Activated naive CD4-positive, alpha-beta T cell (primary cell): ENCODE measurements at places on chromosomes 2 and 18.
A peak's percentile ranks its signal among the peaks of the same experiment; 100 is the strongest.

- no peak for DNase-seq
These were observed 135.0 kb downstream of the LAMA3 start for GRCh38 chr18:23824240-23824639.

GRCh38 chr18:54867131-54867530 is 38.9 kb downstream of the RAB27B start:
- DNase-seq = no peak

DNA sequence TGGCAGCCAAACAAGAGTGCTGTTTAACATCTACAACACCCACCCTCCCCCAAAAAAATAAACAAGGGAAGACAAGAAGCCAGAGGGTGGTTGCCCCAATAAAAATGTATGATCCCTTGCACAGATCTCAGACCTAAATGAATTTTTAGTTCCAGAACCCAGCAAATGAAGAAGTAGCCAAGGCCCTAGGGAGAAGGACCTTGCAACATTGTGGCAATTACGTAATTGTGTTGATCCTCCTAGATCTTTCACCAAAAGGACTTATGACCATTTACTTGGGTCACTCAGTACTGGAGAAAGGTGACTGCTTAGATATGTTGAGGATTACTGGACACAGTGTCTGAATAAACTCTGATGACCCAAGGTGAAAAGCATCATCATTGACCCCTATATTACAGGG is 1393.8 kb downstream of the LRP1B start:
- DNase-seq = no peak

DNA sequence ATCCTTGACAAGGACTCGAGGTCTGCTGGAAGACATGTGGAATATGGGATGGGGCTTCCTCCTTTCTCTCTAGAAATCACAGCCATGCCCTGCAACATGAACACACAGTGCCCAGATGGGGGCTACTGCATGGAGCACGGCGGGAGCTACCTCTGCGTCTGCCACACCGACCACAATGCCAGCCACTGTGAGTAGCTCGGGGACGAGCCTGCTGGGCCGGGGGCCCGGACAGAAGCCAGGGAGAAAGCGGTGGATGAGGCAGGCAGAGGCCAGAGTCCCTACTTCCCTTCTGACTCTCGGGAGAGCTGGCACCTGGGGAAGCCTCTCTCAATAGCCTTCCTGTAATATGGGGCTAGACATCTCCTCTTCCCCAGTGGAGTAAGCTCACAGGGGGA is 50.5 kb downstream of the SNED1 start:
- DNase-seq = no peak

DNA sequence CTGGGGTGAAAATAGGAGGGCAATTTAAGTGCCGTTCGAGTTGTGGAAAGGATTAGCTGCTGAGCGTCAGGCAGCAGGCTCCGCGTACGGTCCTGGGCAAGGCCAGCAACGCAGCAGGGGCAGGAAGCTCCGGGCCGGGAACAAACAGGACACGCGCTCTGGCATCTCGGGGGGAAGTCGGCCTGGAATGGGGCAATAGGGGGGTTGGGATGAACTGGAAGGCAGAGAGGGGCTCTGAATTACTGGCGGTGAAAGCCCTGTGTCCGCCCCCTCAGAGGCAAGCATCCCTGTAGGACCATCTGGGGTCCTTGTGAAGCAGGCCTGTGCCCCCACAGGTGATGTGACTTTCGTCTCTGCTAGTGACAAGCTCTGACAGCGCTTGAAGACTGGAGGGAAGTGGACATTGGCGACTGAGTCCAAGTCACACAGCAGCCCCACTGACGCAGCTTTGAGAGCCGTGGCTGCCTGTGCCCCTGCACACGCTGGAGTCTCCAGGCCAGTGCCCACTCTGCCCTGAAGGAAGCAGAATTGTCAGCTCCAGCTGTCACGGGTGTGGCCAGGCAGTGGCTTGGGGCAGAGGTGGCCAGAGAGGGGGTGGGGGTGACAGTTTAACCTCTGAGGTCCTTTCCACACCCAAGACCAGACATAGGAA is 22.3 kb downstream of the GPR35 start:
- no peak for DNase-seq

GRCh38 chr18:23924813-23925212 is 89.7 kb upstream of the TTC39C start:
- DNase-seq = no peak

DNA sequence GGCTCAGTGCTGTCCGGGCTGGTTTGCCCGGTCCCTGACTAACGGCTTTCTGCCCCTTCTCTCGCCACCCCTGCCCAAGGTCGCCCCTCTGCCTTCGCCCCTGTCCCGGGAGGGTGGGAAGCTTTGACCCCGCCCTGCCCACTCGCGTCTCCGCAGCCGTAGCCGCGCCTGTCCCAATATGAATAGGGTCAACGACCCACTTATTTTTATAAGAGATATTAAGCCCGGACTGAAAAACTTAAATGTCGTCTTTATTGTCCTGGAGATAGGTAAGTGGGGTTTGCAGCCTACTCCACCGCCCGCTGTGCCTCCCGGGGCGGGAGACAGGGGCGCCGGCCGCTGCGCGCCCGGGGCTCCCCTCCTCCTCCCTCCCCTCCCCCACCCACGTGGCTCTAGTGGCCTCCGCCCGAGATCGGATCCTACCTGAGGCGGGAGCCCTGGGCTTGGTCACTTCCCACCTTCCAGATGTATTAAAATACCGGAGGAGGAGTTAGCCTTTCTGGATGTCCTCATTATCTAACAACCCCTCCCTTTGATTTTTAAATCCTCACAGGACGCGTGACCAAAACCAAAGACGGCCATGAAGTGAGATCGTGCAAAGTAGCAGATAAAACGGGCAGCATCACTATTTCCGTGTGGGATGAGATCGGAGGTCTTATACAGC is 633 bp downstream of the NABP1 start:
- DNase-seq = peak; percentile 29

- DNase-seq = no peak
These were observed 28.2 kb downstream of the CDKL4 start for GRCh38 chr2:39215545-39215944.

DNA sequence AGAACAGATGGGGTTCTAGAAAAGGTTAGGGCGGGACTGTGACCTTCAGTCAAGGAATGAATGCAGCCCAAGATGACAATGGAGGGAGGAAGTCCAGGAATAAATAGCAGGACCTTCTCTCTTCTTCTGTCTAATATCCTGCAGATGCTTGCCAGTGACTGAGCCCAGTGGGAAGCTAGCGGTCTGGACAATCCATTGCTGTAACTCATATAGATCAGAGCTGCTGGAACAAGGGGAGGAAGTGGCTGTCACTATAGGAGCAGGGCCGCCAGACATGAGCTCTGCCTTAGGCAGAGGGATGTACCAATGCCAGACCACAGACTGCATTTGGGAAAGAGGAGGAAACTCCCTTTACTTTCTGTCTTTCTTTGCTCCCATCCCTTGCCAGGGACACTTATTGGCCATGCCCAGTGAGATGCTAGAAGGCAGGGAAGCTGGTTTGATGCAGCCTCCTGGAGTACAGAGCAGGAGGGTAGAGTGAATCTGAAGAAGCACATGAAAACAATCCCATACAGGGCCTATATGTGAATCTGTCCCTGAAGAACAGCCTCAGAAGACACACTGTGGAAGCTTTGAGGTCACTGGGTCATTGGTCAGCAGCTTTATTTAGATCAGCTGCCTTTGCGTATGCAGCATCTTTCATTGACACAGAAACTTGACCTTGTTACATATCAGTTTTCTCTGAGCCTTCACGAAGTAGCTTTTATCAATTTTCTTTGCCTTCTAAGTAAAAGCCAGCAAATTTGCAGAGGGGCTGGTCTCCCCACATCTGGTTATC is 65.4 kb downstream of the CCDC85A start:
- no peak for DNase-seq

DNA sequence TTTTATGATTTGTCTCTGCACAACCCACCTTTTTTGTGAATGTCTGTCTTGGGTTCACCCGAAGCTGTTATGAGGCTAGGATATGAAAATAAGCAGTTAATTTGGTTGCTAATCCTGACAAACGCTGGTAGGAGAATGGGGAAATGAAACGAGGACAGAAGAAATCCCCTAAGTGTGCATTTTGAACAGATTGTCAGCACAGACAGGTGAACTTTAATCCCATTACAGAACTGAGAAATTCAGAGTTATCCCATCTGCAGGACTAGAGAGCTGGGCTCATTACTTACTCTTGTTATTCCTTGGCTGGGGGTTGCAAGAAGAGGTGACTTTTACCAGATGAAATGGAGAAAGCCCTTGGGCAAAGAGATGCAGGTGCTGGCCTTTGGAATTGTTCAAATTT is 123.3 kb upstream of the NYAP2 start:
- no peak for DNase-seq

DNA sequence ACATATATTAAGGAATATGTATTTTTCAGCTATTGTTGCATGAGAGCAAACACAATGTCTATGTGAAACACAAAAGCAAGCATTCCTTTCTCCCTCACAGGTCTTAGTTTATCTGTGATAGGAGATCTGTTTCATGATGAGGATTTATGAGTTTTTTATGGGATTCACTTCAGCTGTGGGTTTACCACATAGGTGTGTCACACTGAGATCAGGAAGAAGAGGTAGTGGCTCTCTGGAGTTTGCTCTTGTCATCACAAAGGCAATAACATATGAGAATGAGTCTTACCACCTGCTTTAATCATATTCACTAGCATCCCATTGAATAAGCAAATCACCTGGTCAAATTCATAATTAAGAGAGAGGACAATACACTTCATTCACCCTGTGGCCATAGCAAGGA is 960.3 kb upstream of the SLC39A10 start:
- no peak for DNase-seq

DNA sequence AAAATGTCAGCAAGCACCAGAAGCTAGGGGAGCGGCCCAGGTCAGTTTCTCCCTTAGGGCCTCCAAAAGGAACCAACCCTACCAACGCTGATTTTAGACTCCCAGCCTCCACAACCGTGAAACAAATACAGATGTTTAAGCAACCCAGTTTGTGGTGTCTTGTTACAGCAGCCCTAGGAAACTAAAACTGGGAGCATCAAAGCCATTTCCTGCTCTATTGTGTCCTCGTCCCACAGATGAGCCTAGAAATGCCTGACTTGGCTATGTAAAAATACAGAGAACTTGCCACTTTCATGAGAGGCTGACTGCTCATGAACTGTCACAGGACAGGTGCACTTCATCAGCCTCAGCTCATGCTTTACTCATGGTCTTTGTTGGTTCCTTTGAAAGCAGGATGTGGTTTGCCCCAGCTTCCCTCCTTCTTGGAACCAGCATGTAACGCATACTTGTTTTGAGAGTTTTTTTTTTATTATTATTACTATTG is 97.6 kb upstream of the SLC39A10 start:
- DNase-seq = no peak

GRCh38 chr18:35578481-35578880 is 3.1 kb upstream of the GALNT1 start:
- no peak for DNase-seq

- no peak for DNase-seq
These were observed 41.4 kb downstream of the PRKD3 start for GRCh38 chr2:37283207-37283606.

DNA sequence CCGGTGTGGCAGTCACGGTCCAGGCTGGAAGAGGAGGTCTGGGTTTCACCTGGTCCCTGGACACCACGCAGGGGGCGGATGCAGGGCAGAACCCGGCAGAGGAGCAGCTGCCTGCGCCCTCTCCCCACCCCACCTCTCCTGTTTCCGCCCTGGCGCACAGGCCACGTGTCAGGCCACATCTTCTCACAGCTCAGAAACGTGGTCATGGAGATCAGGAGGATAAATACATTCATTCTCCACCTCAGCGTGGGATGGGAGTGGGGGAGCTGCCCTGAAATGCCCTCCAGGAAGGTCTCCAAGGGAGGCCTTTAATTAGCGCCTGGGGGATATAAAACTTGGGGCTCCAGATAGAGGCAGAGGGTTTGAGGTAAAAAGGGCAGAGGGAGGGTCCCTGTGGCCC is 142.0 kb downstream of the KCTD1 start:
- DNase-seq = no peak

- DNase-seq = no peak
These were observed 182.5 kb downstream of the TMX3 start for GRCh38 chr18:68532328-68532885.

DNA sequence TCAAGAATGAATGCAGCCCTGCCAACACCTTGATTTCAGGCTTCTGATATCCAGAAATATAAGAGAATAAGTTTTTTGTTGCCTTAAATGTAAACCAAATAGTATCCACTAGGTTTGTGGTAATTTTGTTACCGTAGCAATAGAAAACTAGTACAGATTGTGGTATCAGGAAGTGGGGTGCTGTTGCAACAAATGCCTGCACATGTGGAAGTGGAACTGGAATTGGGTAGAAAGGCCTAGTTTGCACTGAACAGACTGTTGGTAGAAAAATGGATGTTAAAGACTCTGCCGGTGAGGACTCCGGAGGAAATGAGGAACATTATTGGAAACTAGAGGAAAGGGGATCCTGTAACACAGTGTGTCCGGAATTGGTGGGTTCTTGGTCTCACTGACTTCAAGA is 145.8 kb upstream of the MGAT5 start:
- no peak for DNase-seq

GRCh38 chr2:223772363-223772762 is 65.0 kb downstream of the AP1S3 start:
- DNase-seq = no peak

- DNase-seq = no peak
These were observed 18.0 kb downstream of the REL start for GRCh38 chr2:60899230-60899891.

- no peak for DNase-seq
These were observed 70.9 kb downstream of the FBXO36 start for GRCh38 chr2:229993236-229993635.

DNA sequence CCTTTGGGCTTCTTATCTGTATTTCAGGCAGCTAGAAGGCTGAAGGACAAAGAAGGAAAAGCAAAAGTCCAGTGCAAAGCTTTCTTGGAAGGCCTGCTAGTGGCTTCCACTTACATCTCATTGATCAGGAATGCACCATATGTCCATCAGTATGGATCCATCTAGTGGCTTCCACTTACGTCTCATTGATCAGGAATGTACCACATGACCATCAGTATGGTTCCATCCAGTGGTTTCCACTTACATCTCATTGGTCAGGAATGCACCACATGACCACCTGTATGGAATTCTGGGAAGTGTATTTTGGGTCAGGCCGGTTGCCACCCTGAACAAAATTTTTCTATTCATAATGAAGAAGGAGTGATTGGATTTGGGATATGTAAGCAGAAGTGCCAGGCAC is 70.6 kb downstream of the LYPD6 start:
- no peak for DNase-seq

DNA sequence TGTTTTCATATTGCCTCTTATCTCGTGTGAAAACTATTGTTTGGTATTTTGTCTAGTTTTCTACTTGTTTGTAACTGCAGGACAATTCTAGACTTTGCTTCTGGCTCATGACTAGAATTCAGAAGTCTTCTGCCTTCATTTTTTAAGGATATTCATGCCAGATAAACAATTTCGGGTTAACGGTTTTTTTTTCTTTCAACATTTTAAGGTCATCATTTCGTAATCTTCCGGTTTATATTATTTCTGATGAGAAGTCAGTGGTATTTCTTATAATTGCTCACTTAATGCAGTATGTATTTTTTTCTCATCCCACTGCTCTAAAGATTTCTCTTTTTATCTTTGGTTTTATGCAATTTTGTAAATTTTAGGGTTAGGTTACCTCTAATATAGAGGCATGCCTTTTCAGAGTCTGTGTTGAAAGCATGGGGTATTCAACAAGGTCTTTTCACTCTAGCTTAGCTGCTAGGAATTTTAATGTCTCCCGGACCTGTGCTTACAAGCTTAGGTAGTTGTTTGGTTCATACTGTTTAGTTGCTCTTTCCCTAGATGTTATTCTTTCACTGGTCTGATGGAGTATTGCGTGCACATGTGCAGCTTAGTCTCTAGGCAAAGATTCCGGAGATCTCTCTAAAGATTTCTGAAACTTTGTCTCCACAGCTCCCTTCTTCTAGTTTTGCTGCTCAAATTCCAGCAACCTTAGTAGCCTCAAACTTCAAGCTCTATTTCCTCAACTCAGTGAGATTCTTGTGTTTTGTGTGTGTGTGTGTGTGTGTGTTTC is 198.1 kb downstream of the MCFD2 start:
- DNase-seq = no peak
